ENCODE measurements at places on chromosomes 4 and X.

DNA sequence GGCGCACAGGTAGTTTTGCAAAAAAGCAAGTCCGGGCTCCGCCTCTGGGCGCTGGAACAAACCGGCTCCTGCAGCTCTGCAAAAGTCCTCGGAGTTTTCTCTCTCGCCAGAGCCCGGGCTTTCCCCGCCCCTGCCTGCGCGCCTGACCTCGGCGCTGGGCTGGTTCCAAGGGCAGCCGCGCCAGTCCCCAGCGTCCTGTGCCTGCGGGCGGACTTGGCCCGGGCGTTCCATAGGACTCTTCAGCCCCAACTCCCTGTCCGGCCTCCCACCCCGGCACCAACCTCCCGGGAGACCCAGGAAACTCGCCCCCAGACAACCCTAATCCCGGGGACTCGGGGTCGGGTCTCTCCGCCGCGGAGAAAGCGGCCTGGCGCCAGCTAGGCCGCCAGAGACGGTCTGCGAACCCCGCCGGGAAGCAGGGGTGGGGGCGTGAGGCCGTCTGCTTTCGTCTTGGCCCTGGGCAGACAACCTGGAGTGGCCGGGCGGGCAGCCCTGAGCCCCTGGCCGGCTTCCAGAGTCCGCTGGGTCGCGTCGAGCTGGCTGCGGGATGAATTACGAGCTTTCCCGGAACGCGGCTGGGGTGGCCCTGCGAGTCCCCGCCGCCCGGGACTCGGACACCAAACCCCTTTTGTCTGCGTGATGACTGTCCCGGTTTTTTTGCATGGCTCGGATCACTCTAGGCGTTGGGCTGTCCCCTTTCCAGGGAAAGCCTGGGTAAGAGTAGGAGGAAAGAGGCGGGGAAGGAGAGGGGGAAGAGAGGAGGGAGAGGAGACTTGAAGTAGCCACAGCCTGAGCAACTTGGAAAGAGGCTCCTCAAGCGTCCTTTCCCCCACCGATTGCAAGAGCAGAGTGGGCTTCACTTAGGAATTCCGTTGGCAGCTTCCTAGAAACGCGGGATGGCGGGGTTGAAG, 916 bp downstream of the MXRA5 start:
- DNase-seq: no peak

DNA sequence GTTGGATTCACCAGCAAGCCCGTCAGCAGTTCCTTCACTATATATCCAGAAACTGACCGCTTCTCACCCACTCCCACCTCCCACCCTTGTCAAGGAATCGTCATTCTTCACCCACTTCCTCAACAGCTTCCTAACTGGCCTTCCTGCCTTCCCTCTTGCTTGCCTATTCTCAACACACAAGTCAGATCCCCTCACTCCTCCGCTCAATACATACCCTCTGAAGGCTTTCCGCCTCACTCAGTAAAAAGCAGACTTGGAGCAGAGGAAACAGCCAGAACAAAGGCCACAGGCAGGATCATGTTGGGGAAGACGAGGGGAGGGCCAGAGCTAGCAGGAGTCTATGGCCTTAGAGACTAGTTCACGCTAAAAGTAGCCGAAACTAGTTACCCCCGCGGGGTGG, 23.7 kb downstream of the RWDD4 start:
- no peak for DNase-seq

GRCh38 chr4:140004922-140005627, 148.9 kb downstream of the MAML3 start:
- no peak for DNase-seq

- DNase-seq: peak; percentile 14
These were observed 116.8 kb upstream of the SHISA3 start for GRCh38 chr4:42280327-42281095.

GRCh38 chrX:45056428-45057145, 144.1 kb downstream of the DIPK2B start:
- no peak for DNase-seq

DNA sequence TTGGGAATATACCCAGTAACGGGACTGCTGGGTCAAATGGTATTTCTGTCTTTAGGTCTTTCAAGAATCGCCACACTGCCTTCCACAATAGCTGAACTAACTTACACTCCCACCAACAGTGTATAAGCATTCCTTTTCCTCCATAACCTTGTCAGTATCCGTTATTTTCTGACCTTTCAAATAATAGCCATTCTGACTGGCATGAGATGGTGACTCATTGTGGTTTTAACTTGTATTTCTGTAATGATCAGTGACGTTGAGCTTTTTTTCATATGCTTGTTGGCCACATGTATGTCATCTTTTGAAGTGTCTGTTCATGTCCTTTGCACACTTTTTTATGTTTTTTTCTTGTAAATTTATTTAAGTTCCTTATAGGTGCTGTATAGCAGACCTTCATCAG, 81.2 kb downstream of the ADAM29 start:
- peak; percentile 19 for DNase-seq

GRCh38 chr4:129113919-129114318, 18.0 kb downstream of the C4orf33 start:
- no peak for DNase-seq

DNA sequence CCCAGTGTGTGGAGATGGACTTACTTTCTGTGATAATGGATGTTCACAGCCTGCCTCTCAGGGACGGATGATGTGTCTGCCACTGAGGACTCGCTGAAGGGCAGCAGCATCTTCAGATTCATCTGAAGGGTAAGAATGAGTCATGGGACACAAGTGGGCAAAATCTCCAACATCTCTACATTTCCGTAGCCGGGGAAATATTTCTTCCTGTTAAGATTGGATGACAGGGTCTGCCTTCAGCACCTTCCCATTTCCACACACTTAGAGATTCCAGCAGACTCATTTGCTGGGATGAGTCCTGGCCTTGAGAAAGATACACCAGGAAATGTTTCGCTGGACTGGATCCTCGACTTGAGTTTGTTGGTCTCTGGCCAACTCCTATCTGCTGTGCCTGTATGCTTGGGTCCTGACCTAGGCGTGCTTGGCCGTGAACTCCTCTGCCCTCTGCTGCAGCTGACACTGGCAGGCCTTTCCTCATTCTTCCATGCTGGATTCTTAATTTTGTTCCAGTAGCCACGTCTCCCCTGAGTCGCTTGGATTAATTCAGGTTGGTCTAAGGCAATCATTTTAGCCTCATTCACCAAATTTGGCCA, 46.5 kb upstream of the SOD3 start:
- DNase-seq: no peak

DNA sequence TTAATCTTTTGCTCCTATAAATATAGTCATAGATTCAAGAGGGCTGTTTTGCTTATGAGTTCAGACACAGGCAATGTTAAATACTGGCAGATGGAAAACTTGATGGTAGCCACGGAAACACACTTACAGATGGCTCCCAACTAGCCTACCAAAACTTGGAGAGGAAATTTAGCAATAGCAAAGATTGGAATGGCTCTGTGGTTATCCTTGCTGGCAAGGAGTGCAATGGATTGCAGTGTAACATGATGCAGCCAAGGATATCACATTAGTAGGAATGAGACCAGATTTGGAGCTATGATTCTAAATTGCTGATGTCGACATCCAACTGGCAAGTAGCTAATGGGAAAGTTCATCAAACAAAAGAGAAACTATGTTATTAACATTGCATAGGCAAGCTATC, 791.0 kb upstream of the DIAPH2 start:
- DNase-seq: no peak

DNA sequence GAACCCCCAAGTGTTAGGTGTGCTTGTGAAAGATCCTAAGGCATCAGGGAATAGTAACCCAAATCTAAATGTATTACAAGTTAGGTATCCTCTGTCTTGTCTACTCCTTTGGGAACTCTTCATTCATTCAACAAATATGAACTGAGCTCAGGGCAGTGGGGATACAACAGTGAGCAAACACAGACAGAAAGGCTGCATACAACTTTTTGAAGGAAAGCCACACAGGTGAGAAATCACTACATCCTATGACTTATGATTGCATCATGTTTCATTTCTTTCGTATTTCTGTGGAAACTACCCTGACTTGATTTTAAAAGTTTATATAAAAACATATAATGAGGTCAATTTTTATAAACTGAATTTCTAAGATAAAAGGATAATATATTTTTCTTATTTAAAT, 43.2 kb downstream of the BCLAF3 start:
- DNase-seq: no peak

DNA sequence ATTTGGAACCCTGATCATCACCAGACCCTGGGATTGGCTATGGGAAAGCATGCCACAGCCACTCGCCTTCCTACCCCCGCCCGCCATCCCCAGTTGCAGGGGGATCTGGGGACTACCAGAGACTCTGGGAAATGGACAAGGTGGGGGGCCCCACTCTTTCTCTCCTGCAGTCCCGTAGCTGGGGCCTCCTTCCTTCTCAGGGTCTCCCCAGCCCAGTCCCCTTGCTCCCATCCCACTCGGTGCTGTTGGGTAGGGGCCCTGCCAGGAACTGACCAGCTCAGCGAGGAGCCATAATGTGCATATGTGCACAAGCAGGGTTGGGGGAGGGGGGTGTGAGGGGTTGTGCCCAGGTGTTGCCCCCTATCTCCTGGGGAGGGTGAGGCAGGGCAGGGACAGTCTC, 3.4 kb upstream of the USP11 start:
- no peak for DNase-seq

- no peak for DNase-seq
These were observed 158.7 kb upstream of the GIMD1 start for GRCh38 chr4:106527316-106527715.

DNA sequence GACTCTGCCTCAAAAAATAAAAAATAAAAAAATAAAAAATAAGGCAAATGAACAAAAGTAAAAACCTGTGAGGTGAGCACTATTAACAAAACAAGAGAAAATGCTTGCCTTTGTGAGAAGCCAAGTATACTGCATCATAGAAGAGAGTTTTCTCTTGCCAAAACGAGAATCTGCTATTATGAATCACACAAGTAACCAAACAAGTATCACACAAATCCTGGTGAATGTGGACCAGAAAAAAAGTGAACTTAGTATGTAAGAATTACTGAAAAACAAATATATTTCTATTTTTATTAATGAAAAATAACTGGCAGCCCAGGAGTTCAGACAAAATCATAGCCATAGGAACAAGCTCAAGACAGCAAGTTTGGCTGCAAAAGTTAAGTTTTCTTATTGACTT, 193.5 kb downstream of the PDGFC start:
- no peak for DNase-seq

GRCh38 chr4:170721812-170722373, 632.1 kb upstream of the AADAT start:
- DNase-seq: no peak

DNA sequence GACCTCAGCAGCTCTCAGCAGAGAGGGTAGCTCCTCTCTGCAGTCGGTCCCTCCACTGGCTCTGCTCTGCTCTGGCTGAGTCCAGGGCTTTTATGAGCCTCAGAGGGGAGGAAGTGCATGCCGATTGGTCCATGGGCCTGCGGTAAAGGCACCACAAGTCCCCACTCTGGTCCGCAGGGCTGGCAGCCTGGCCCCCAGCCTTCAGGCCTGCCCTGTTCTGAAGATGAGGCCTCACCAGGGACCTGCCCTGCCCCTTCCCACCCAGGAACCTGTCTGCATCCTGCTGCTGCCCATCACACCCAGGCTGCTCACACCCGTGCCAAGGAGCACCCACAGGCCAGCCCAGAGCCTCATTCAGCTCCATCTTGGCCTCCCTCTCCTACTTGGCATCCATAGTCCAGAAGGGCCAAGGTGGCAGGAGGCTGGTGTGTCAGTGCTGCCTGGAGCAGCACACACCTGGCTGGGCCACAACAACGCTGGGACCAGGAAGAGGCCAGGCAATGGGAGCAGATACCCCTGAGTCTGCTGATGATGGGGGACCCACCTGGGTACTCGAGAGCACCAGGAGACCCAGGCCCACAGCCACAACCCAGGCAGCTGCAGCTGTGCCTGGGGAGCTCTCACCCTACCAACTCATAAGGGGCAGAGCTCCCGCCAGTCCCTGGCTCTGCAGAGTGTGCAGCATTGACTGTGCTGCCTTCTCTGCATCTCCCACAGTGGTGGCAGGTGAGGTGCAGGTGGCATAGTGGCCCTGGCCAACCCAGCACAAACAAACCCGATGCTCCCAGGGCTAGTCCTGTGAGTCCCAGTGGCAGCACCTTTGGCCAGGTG, 191.9 kb upstream of the NUDT6 start:
- no peak for DNase-seq

DNA sequence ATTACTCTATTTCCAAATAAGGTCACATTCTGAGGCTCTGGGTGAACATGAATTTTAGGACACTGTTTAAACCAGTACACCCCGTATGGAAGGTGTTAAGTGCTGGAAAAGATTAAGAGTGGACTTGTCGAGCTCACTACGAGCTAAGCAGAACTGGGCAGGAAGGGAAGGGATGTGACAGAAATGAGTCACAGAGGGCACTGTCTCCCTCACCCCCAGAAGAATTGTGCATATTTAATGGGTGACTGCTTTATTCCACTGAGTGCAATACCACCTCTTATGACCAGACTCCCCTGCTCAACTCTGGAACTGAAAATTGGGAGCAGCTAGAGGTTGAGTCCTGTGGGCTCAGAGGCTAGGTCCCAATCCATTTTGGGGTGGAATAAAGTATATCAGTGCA, 187.4 kb upstream of the RPS6KA3 start:
- DNase-seq: no peak

- no peak for DNase-seq
These were observed 107.6 kb downstream of the USP46 start for GRCh38 chr4:52551487-52551886.

DNA sequence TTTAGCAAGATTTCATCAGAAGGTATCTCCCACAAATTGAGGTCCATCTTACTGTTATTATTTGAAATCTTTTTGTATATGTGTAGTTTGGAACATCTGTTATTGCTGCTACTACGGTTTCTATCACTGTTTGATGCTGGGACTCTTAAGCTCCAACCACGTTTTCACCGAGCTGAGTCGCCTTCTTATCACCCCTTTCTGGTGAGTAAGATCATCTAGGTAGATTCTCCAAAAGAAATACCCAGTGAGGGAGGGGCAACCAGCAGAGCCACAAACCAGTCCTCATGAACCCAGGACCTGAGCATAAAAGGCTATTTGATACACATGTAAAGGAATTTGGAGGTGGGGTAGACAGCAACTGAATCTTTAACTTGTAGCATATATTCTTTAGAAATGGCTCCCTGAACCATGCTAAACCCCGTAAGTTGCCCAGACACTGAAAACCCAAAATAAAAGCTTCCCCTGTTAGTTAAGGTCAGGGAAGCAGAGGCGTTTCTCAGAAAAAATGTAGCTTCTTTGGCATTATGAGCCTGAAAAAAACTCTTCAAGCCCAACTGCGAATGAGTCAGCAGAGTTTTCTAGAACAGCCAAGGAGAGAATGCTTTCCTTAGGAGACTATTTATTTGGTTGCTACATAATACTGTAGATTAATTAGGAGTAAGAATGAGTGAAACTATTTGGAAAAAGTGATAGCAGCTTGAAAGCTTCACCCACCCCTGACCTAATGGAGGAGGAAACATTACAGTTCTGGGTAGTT, 53.8 kb upstream of the ATXN3L start:
- DNase-seq: no peak

- no peak for DNase-seq
These were observed 28.8 kb upstream of the CFAP47 start for GRCh38 chrX:35890699-35891098.

GRCh38 chr4:77669946-77670590, 64.4 kb downstream of the CXCL13 start:
- DNase-seq: no peak

GRCh38 chr4:24229978-24230377, 340.1 kb upstream of the PPARGC1A start:
- no peak for DNase-seq

GRCh38 chrX:151902813-151903591, 9.7 kb upstream of the MAGEA4 start:
- peak; percentile 70 for DNase-seq

- DNase-seq: no peak
These were observed 24.4 kb downstream of the UGT2A3 start for GRCh38 chr4:68927165-68927564.

- DNase-seq: no peak
These were observed 89.7 kb upstream of the CBR4 start for GRCh38 chr4:169099771-169100180.

Data from SW 1271 (cell line).